WTC11 (cell line): ENCODE measurements at places on chromosomes 7 and 10. TPM values are rescaled to one million over a fixed set of nuclear protein-coding genes. Genes with fewer than 3 reads are reported as not detected.

DNA sequence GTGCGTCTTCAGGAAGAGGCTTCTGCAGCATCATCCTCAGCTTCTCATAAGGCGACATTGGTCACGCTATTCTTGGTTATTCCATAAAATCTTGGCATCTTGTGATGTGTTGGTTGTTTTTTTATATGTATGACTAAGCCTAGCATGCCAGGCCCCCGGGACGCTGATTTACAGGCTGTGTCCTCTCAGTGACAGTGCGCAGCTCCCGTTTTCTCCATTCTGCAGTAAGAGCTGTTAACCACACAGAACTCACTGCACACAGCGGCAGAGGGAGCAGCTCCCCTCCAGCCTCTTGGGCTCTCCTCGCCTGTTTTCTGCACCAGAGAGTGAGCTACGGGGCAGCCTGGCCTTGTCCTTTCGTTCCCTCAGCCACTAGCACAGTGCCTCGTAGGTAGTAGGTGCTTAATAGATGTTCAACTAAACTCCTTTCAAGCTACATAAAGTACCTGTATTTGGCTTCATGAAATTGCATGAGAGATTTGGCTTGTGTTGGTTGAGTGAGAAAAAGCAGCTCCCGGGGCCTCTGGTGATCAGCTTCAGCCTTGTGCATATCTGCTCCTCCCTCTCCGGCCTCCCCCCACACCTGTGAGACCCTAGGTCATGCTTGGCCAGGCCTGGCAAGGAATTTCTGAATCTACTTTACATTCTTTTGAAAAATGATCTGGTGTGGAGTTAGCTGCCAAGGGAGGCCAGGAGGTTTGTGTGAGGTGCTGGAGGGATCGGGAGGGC, 116.2 kb downstream of the WDR37 start:
- no peak for DNase-seq
- no peak overlapping the region for H3K27ac ChIP-seq
- H3K4me3 ChIP-seq = no peak overlapping the region
- no peaks in the 10 kb centered on the region for H3K36me3 ChIP-seq
- H3K4me1 ChIP-seq = no peaks in the 10 kb centered on the region; the same call in 1 of the 2 replicates

DNA sequence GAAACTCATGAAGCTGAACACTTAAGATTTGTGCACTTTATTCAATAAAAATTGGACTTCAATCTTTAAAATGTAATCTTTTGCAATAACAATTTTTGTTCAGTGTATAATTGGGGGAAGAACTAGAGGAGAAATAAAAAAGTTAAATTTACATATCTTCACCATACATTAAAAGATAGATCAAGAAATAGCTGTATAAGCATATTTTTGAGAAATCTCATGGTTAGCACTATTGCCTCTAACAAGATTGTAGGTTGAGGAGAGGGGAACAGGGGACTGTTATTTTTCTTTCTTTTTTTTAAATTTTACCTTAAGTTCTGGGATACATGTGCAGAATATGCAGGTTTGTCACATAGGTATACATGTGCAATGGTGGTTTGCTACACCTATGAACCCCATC, 5.3 kb downstream of the AMPH start:
- no peak for DNase-seq
- H3K27ac ChIP-seq = no peak overlapping the region
- no peak overlapping the region for H3K4me3 ChIP-seq
- H3K27me3 ChIP-seq = peaks cover 21% of the 10 kb centered on the region

The TRPV5 gene
- total RNA-seq = not detected in 3 replicates

The PKD2L1 gene
- 0.09 TPM in 1 of 3 replicates, not detected in the others for total RNA-seq

The TUBAL3 gene
- 0.15 to 0.25 TPM in 2 of 3 replicates, not detected in the other for total RNA-seq
